Mucosa of gallbladder (tissue), 1 donor: ENCODE measurements at places on chromosomes 1 and 21. TPM values are rescaled to one million over a fixed set of nuclear protein-coding genes. Genes with fewer than 3 reads are reported as not detected.

DNA sequence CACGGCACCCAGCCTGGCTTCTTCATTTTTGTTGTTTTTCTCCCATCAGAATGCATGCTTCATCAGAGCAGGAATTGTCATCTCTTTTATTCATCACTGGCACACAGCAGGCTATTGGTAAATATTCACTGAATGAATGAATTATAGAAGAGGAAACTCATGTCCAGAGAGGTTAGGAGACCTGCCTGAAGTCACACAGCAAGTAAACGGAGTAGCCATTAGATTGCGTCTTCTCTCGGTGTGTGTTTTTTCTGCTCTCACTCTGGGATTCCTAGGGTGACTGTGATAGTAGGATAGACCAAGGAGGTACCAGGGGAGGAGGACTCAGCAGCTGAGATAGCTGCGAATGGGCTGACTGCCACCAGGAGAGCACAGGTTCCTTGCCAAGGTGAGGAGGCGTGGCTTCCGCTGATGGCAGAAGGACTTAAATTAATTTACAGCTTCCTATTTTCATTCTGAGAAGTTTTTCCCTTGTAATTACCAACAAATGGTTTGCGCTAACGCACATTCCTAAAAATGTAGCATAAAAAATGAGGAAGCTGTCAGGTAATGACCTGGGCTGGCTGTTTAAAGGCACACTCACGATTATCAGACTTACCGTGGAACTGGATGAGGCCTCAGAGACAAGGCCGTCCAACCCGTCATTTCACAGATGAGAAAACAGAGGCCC, 4.5 kb upstream of the NCMAP start:
- DNase-seq, result peak; percentile 68

DNA sequence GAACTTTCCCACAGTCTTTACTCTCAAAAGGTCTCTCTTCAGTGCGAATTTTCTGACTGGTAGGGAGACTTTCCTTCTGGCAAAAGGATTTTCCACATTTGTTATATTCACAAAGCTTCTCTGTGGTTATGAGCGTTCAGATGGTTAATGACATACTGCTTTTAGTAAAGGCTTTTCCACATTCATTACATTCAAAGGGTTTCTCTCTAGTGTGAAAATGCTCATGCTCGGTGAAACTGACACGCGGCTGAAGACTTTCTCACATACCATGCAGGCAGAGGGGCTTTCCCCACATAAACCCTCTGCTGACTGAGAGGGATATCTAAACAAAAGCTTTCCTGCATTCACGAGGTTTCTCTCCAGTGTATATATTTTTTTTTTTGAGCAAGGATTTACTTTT, 9.9 kb upstream of the KLF18 start:
- no peak for DNase-seq

DNA sequence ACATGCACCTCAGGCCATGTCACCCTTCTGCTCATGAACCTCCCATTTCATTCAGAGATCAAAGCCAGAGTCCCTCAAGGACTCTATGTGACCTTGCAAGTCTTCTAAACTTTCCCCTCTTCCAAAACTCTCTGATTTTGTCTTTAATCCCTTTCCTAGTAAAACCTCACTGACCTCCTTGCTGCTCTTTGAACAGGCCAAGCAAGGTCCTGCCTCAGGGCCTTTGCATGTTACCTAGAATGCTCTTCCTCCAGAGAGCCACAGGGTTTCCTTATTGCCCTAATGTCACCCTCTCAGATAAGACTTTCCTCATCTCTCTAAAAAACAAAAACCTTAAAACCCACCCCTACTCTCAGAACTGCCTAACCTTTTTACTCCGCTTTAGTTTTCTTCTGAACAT, 26.6 kb downstream of the IL23R start:
- no peak for DNase-seq

DNA sequence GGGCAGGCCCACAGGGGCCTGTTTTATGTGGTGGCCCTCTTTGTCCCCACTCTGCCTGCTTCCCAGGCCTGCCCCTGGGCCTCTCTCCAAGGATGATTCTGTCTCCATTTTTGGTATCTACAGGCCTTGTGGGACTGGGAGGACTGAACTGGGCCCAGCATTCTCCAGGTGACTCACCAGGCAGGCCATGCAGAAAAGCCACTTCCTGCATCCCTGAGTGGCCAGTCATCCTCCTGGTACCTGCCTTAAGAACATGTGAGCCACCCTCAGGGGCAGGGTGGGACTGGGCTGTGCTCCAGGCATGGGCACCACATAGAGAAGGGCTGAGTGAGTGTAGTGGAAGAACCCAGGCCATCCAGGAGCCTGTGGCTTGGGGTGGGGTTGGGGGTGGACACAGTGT, 20.0 kb upstream of the BCAR3 start:
- DNase-seq, result no peak

Gene CELA2B
- 0.35 TPM for total RNA-seq

DNA sequence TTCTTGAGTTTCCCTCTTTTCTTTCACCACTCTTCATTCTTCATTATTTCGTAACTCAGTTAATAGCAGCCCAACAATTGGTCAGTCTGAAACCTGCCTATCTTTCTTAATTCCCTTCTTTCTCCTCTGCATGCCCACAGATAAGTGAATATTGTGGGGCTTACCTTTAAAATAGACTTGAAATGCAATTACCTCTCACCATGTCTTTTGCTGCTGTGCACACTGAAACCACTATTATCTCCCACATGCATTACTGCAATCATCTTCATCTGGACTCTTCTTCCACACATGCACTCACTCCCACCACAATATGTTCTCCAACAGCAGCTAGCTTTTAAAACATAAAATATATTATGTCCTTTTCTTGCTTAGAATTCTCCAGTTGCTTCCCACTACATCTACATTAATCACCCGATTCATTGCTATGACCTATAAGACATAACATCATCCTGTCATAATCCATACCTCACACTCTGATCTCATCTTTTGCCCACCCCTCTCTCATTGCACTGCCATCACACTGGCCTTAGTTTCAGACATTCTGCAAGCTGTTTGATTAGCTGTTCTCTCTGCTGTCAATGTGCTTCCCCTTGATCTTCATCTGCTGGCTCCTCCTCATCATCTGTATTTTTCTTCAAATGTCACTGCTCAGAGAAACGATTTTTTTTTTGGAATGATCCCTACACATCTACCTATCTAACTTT, 304.8 kb downstream of the PTPRC start:
- no peak for DNase-seq

Gene RXRG
- total RNA-seq, result 1.0 TPM

GRCh38 chr1:26745191-26745590, 42.6 kb upstream of the PIGV start:
- DNase-seq, result no peak

DNA sequence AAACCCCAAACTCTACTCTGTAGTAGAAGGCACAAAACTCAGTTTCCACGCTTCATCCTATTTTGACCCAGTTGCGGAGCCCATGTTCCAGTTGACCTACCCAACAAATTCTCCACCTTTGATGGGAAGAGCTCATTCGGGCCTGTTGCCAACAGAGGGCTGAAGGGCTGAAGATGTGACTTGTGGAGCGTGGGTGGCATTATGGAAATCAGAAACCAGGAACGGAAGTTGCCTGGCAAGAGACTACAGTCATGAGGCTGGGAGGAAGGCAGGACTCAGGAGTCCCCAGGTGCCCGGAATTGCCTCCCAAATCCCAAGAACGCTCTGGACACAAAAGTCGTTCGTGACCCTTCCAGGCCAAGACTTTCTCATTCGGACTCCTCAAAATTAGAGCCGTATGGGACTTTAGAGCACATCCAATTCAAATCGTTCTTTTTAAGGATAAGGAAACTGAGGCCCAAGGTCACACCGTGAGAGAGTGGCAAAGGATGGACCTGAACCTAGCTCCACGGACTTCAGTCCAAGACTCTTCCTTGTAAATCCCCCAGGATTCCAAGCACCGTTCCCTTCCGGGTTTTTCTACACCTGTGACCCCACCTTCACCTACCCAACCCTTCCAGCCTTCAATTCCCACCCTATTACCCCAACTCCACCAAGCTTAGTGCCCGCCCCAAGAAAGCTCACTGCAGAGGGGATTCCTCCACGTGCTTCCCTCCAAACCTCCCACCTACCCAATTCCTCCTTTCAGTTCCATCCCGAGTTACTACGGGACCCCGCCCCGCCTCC, 739 bp downstream of the SMG5 start:
- peak; percentile 38 for DNase-seq

GRCh38 chr1:36965275-36966159, 68.8 kb downstream of the GRIK3 start:
- DNase-seq, result no peak

DNA sequence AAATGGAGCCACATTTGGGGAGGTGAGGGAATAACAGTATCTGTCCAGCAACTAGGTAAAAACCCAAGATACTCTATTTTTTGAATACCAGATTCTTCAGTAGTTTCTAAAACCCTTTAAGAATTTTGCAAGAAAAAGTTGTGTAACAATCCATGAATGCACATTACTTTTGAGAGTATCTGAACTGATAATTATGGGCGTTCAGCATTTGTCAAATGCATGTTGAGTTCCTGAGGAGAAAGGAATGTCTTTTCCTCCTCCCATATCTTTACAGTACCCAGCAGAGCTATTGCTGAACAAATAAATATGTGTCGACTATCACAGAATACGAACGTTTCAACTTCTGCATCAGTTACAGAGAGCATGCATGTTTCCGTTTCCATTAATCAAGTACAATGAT, 104.5 kb downstream of the PCNX2 start:
- DNase-seq, result no peak
